ENCODE measurements at places on chromosomes 5 and 9. TPM values are rescaled to one million over a fixed set of nuclear protein-coding genes. Genes with fewer than 3 reads are reported as not detected.

Gene CBY3
- polyA plus RNA-seq, result not detected

Gene MORN5
- 2.7 TPM for polyA plus RNA-seq

Gene SNCAIP
- 4.6 TPM for polyA plus RNA-seq

Gene NXNL2
- not detected for polyA plus RNA-seq

Data from Purkinje cell (primary cell).